ENCODE measurements at places on chromosomes 11 and 22.
A peak's percentile ranks its signal among the peaks of the same experiment; 100 is the strongest.

GRCh38 chr22:41338614-41339212 is 37.4 kb downstream of the ZC3H7B start:
- no peak for DNase-seq

DNA sequence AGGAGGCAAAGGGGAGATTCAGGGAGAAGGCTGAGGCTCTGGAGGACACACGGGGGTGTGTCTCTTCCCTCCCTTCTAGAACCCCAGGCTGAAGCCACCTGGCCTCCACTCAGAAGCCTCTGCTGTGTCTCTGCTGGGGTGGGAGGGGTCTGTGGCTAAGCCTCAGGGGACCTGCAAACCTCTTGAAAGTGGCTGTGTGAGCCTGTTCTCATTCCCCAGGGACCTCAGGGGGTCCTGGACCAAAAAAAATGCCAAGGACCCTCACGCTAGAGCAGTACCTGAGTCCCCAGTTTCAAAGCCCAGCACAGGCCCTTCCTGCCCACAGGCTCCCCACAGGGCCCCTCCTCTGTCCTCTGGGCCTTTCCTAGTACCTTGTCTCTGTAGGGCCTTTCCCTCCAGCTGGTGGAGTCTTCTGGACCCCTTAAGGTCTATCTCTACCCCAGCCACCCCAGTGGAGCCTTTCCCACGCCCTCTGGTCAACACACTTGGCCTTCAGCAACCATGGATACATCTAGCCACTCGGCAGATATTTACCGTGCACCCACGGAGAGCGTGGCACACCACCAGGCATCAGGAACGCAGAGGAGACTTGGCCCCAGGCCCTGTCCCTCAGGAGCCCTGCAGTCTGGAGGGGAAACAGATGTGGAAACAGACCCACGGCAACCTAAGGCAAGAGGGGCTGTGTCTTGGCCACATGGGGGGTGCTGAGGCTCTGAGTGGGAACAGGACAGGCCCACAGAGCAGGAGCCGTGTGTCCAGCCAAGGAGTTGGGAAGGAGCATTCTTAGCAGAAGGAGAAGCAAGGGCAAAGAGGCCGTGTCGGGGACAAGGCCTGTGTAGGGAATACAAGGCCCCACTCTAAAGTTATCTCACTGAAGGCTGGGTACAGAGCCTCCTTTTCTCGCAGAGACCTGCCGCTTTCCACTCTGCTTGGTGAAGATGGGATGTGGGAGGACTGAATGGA is 18.5 kb downstream of the PLA2G6 start:
- no peak for DNase-seq

- peak; percentile 39 for DNase-seq
Observed at GRCh38 chr11:48116437-48117228, 100.0 kb upstream of the OR4B1 start.

DNA sequence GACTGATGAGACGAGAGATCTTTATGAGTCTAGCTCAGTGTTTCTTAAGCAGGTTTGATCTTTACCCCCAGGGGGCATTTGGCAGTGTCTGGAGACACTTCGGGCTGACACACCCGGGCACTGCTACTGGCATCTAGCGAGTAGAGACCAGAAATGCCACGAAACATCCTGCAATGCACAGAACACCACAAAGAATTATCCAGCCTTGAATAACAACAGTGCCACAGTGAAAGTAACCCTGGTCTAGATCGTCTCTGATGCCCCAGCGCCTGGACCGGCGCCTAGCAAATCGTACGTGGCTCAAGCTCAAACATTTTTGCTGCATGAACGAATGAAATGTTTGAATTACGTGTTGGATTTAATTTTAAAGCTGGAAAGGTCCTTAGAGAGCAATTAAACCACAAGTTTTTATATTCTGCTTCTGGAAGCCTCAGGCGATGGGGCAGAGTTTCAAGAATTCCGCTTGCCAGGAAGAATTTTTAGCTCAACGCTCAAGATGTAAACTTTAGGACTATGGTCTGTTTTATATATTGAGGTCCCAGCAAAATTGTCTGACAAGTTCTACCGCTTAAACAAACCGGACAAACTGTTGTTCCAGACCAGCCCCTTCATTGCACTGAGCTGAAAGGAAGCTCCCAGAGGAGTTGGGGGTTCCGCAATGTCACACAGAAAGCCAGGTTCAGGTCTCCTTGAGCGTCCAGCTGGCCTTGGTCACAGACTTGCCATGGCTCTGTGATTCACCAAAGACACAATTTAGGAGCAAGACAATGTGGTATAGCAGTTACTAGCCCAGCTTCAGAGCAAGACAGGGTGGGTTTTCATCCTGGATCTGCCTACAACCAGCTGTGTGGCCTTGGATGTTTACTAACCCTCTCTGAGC is 44.2 kb upstream of the SMTN start:
- no peak for DNase-seq

GRCh38 chr11:596374-596773 is 19.4 kb downstream of the IRF7 start:
- no peak for DNase-seq

GRCh38 chr11:79383874-79384273 is 57.0 kb downstream of the TENM4 start:
- DNase-seq: no peak

GRCh38 chr11:34343153-34343552 is 14.7 kb downstream of the ABTB2 start:
- DNase-seq: no peak

GRCh38 chr22:26642465-26643417 is 14.6 kb upstream of the MIAT start:
- DNase-seq: no peak

DNA sequence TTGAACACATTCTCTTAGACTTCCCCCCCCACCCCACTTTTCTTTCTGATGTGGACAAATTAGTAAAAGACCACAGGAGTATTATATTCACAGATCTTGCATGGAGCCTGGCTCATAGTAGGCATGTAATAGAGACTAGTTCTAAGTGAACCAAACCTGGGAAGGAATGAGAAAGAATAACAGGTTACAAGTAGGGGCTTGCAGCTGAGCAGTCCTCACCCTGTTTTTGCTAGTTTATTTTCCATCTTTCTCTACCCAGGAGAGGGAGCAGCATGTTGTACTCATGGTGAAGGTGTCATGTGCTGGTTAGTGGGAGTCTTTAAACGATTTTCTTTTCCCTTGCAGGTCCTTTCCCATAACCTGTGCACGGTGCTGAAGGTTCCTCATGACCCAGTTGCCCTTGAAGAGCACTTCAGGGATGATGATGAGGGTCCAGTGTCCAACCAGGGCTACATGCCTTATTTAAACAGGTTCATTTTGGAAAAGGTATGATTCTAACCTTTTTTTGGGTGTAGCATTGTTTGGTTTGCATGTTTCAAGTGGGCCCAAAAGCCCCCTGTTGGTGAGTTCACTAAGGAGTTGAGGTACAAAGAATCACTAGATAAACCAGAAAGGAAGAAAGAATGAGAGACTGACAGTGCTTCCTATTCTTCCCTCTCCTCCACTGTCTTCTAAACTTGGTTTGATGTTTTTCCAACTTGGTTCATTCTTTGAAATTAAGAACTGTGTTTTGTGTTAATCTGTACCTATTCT is 30.1 kb downstream of the SWAP70 start:
- no peak for DNase-seq

All from endothelial cell of umbilical vein (primary cell).